ENCODE measurements at places on chromosomes 13 and 19. TPM values are rescaled to one million over a fixed set of nuclear protein-coding genes. Genes with fewer than 3 reads are reported as not detected.

- DNase-seq = no peak
These were observed 45.4 kb upstream of the MIR17HG start for GRCh38 chr13:91302111-91302510.

GRCh38 chr13:102788683-102789082 lies 10.1 kb downstream of the POGLUT2 start:
- no peak for DNase-seq

Gene ADPRHL1
- total RNA-seq = 0.84 TPM

Gene RFXANK
- 108 TPM for total RNA-seq

GRCh38 chr19:15315101-15315500 lies 17.2 kb downstream of the BRD4 start:
- DNase-seq = no peak

Gene GJA3
- 0.96 TPM for total RNA-seq

Gene KLK15
- total RNA-seq = not detected

Gene OVOL3
- not detected for total RNA-seq

Gene C19orf18
- not detected for total RNA-seq

DNA sequence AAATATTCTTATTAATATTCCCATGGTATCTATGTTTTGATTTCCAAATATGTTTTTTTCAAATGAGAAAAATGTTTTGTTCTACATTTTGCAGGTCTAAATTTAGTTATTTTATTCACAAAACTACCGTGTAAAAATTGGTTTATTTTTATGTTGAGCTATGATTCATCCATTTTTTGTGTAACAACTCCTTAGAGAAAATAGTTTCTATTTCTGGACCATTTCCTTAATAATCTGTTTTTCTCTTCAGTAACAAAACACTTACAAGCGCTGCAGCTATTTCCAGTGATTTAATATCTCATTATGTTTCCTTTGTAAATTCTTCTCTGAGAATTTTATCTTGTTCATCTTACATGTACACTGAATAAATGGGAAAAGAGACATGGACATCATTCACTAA lies 550.7 kb upstream of the SLITRK5 start:
- DNase-seq = no peak

GRCh38 chr13:44498969-44499368 lies 77.2 kb downstream of the TSC22D1 start:
- no peak for DNase-seq

GRCh38 chr13:67151652-67152051 lies 78.5 kb downstream of the PCDH9 start:
- no peak for DNase-seq

DNA sequence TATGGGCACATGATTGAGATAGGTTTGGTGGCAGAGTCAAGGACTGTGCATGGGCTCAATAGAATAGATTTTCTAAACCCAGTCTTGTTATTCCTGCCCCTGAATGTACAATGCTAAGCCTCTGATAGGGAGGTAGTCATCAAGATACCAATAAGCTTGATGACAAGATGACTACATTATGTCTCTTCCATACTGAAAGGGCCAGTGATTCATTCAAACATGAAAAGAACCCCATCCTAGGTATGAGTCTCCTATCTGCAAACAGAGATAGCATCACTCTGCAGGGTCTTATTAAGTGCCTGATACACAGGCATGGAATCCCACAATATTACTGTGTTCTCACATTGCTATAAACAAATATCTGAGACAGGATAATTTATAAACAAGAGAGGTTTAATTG lies 40.3 kb upstream of the UFM1 start:
- DNase-seq = no peak

Gene RXFP2
- not detected for total RNA-seq

Measured in kidney epithelial cell (primary cell).